ENCODE measurements at places on chromosomes 3 and 15. TPM values are rescaled to one million over a fixed set of nuclear protein-coding genes. Genes with fewer than 3 reads are reported as not detected.

GRCh38 chr3:133464573-133464972 lies 64.7 kb downstream of the BFSP2 start:
- H3K4me3 ChIP-seq = no peak overlapping the region
- no peak overlapping the region for H3K27ac ChIP-seq
- peaks cover 43% of the 10 kb centered on the region for H3K4me1 ChIP-seq
- DNase-seq = no peak
- H3K36me3 ChIP-seq = no peaks in the 10 kb centered on the region

GRCh38 chr3:152835601-152836102 lies 721 bp downstream of the P2RY1 start:
- H3K36me3 ChIP-seq = no peaks in the 10 kb centered on the region
- H3K27ac ChIP-seq = no peak overlapping the region
- no peak for DNase-seq

DNA sequence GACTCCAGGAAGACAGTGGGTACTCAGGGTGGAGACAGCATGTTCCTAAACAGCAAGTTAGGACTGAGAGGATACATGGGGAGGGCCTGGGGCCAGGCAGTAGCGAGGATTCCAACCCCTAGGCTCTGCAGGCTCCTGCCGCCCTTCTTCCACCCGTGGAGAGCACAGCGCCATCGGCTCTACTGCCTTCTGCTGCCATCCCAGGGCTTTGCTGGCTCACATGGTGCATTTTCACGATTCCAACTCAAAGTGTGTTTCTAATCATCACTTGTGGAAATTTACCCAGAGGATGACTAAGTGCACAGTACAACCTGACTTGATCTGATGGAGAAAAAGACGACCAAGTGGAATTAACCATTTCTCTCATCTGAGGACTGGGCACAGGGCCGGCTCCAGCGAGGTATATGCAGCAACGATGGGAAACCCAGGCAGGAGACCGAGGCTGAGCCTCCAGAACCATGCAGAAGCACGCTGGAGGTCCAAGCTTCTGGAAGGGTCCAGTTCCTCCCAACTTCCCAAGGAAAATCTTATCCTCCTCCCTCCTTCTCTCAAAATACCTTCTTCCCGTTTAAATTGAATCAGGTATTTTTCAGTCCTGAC lies 104.6 kb downstream of the LRIG1 start:
- no peaks in the 10 kb centered on the region for H3K4me1 ChIP-seq
- no peak overlapping the region for H3K4me3 ChIP-seq
- no peak overlapping the region for H3K27ac ChIP-seq
- no peaks in the 10 kb centered on the region for H3K36me3 ChIP-seq
- DNase-seq = no peak
- H3K27me3 ChIP-seq = no peaks in the 10 kb centered on the region

DNA sequence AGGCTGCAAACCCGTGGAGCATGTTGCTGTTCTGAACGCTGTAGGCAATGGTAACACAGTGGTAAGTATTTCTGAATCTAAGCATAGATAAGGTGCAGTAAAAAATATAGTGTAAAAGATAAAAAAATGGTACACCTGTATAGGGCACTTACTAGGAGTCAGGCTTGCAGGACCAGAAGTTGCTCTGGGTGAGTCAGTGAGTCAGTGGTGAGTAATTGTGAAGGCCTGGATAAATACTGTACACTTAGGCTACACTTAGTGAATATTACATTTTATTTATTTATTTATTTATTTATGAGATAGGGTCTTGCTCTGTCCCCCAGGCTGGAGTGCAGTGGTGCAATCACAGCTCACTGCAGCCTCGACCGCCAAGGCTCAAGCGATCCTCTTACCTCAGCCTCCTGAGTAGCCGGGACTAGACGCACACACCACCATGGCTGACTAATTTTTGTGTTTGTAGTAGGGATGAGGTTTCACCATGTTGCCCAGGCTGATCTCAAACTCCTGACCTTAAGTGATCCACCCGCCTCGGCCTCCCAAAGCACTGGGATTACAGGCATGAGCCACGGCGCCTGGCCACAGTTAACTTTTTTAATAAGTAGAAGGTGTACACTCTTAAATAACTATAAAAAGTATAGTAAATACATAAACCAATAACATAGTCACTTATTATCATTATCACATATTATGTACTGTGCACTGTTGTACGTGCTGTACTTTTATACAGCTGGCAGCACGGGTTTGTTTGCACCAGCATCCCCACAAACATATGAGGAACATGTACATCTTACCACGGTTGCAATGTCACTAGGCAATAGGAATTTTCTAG lies 155.1 kb downstream of the IGF1R start:
- no peaks in the 10 kb centered on the region for H3K27me3 ChIP-seq
- H3K27ac ChIP-seq = peak overlapping the region; percentile 52
- H3K36me3 ChIP-seq = no peaks in the 10 kb centered on the region
- H3K4me3 ChIP-seq = no peak overlapping the region

GRCh38 chr3:171173736-171174135 lies 147.2 kb upstream of the SLC2A2 start:
- H3K4me3 ChIP-seq = no peak overlapping the region
- peaks cover 3% of the 10 kb centered on the region for H3K4me1 ChIP-seq
- no peaks in the 10 kb centered on the region for H3K27me3 ChIP-seq
- no peak for DNase-seq
- H3K36me3 ChIP-seq = peaks cover 13% of the 10 kb centered on the region

GRCh38 chr3:11982341-11982941 lies 21.7 kb upstream of the SYN2 start:
- H3K4me1 ChIP-seq = no peaks in the 10 kb centered on the region
- peaks cover 86% of the 10 kb centered on the region for H3K27me3 ChIP-seq
- no peak overlapping the region for H3K27ac ChIP-seq
- no peak overlapping the region for H3K4me3 ChIP-seq

DNA sequence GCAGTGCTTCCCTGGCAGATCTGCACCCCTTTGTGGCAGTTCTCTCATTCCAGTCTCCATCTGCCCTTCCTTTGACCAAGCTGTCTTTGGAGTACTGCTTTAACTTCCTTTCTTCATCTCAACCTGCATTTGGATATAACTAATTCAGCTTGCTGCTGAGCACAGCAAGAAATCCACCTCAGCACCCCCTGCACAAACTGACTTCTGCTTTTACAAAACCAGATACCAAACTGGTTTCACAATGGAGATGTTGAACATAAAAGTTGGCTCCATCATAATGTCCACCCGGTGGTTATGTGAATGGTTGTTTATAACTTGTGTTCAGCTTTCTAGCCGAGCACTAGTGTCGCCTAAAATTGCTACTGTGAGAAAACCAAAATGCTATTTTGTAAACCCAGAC lies 341.1 kb upstream of the SEMA6D start:
- no peaks in the 10 kb centered on the region for H3K36me3 ChIP-seq
- no peaks in the 10 kb centered on the region for H3K27me3 ChIP-seq
- no peaks in the 10 kb centered on the region for H3K4me1 ChIP-seq
- no peak for DNase-seq
- H3K4me3 ChIP-seq = no peak overlapping the region

DNA sequence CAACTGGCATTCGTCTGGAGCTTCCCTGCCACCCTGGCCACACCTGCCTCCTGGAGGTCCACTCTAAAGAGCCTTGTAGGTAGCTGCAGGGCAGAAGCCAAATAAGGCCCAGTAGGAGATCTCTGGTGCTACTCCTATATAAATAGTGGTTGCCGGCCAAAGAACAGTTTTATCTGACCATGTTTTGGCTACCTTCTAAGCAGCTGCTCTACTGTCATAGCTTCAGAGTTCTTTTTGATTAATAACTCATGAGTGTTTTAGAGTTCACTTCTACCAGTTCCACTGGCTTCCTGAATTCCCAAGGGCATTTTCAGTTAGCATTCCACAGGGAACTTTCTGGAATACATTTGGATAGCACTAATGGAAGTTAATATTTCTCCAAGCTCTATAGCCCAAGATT lies 154.6 kb downstream of the B3GALNT1 start:
- no peaks in the 10 kb centered on the region for H3K4me1 ChIP-seq
- H3K27me3 ChIP-seq = no peaks in the 10 kb centered on the region
- no peak for DNase-seq
- no peak overlapping the region for H3K27ac ChIP-seq

- no peaks in the 10 kb centered on the region for H3K27me3 ChIP-seq
- peak; percentile 57 for DNase-seq
- no peaks in the 10 kb centered on the region for H3K36me3 ChIP-seq
Measured at GRCh38 chr3:135992072-135992471, 26.5 kb downstream of the PPP2R3A start.

DNA sequence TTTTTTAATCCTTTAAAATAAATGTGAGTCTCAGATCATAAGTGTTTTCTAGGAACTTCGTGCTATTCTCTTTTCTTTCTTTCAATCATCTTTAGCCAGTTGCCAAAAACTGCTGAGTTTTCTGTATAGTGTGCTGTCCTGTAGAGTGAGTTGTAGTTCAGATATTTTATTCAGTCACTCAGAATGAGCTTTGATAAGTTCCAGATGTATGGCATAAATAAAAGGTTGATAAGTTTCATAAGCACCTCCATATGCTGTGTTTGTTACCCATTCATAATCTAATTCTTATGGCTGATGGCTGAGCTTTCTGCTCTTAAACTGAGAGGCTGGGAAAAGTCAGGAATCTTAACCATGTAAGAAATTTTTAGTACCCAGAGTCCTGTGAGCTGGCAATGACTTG lies 59.3 kb upstream of the COL6A6 start:
- H3K27me3 ChIP-seq = peaks cover 7% of the 10 kb centered on the region
- no peak overlapping the region for H3K4me3 ChIP-seq
- DNase-seq = no peak

GRCh38 chr3:66037330-66037985 lies 1.3 kb downstream of the MAGI1 start:
- H3K4me3 ChIP-seq = peak overlapping the region; percentile 82
- no peaks in the 10 kb centered on the region for H3K27me3 ChIP-seq
- peak overlapping the region; percentile 77 for H3K27ac ChIP-seq
- H3K4me1 ChIP-seq = peaks cover 28% of the 10 kb centered on the region

GRCh38 chr3:126519506-126520455 lies 2.2 kb upstream of the UROC1 start:
- no peak overlapping the region for H3K27ac ChIP-seq
- no peaks in the 10 kb centered on the region for H3K4me1 ChIP-seq
- H3K36me3 ChIP-seq = no peaks in the 10 kb centered on the region
- no peak for DNase-seq

DNA sequence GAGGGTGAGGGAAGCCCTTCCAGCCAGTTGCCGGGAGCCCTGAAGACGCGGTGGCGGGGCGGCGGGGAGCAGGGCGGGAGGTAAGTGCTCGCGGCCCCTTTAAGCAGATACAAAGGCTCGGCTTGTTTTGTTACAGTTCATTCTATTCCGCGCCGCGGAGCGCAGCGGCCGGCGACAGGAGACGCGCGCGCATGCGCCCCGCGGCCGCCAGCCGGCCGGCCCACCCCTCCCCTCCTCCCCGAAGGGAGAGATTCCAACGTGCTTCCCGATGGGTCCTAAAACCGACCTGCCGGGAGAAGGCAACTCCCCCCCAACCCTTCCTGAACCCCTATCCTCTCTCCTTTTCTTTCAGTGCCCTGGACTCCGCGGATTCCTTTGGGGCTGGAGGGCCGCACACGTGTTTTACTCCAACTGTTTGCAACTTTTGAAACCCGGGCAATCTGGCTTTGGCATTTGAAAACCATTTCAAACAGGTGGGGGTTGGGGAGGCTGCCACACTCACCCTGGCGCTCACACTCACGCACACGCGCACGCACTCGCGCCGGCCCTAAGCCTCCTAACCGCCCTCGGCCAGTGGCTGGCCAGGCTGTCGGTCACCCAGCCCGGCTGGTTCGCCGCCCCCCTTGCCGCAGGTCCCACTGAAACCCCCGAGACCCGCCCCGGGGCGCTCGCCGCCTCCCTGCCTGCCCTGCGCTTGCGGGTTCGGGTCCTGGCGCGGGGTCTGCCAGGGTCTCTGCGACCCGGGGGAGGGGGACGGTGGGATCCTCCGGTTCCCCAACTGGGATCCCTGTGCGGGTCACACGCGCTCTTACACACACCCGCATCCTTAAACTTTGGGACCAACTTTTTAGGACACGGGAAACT lies at the start of gene MAGI1:
TSS of gene MAGI1 (minus strand) at position 193 of the 864 bp plus-strand sequence. CDS start 610 bp downstream, outside the sequence.
- H3K4me3 ChIP-seq = peak within 1 kb of the TSS; percentile 82
- no peaks in the 10 kb centered on the region for H3K36me3 ChIP-seq
- H3K27me3 ChIP-seq = no peaks in the 10 kb centered on the region
- DNase-seq = peak; percentile 75

- H3K36me3 ChIP-seq = no peaks in the 10 kb centered on the region
- DNase-seq = peak; percentile 48
- H3K27me3 ChIP-seq = no peaks in the 10 kb centered on the region
- H3K4me3 ChIP-seq = peak overlapping the region; percentile 73
- no peak overlapping the region for H3K27ac ChIP-seq
- peaks cover 27% of the 10 kb centered on the region for H3K4me1 ChIP-seq
Measured at GRCh38 chr3:98733053-98733811, 29.9 kb upstream of the ST3GAL6 start.

DNA sequence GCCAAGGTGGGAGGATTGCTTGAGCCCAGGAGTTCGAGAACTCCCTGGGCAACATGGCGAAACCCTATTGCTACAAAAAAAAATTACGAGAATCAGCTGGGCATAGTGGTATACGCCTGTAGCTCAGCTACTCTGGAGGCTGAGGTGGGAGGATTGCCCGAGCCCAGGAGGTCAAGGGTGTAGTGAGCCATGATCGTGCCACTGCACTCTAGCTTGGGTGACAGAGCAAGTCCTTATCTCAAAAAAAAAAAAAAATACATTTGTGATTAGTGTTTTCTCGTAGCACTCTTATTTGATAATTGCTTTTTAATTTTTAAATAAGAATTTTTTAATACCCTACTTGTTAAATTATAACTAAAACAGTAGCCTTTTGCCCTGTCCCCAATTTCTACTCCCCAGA lies 18.4 kb downstream of the IREB2 start:
- H3K27ac ChIP-seq = no peak overlapping the region
- H3K4me3 ChIP-seq = no peak overlapping the region
- H3K36me3 ChIP-seq = 0 out of 2 replicates have a peak, but pooled peaks cover 6% of the 10 kb centered on the region
- H3K27me3 ChIP-seq = no peaks in the 10 kb centered on the region

DNA sequence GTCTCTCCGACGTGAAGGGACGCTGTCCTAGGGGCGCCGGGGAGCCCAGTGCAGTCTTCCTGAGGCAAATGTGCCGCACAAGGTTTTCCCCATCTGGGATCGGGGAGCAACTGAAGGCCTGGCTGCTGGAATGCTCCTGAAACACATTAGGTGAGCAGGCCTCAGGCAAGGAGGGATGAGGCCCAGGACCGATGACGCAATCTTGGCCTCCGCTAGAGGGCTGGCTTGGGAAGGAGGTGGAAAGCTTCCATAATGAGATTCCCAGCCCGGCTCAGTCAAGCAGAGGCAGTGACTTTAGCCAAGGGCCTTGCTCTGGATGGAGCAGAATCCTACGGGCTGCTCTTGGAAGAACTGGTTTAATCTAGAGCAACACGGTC lies 50.8 kb downstream of the CPN2 start:
- DNase-seq = no peak
- H3K4me3 ChIP-seq = no peak overlapping the region
- peaks cover 31% of the 10 kb centered on the region for H3K4me1 ChIP-seq
- H3K36me3 ChIP-seq = no peaks in the 10 kb centered on the region

GRCh38 chr15:58921267-58921790 lies 12.2 kb downstream of the SLTM start:
- no peaks in the 10 kb centered on the region for H3K4me1 ChIP-seq
- no peak for DNase-seq
- H3K27ac ChIP-seq = no peak overlapping the region
- H3K4me3 ChIP-seq = no peak overlapping the region
- peaks cover 16% of the 10 kb centered on the region for H3K36me3 ChIP-seq

ANKRD34C gene
- total RNA-seq = not detected

CEP70 gene
- 50.5 TPM for total RNA-seq

CAMP gene
- not detected for total RNA-seq

TIMP4 gene
- total RNA-seq = 19.0 TPM

ZIC4 gene
- not detected for total RNA-seq

ADAMTS7 gene
- total RNA-seq = 1.3 TPM

RAD18 gene
- 29.1 TPM for total RNA-seq

ISL2 gene
- 0.24 TPM for total RNA-seq

SLC2A2 gene
- not detected for total RNA-seq

CEP19 gene
- 3.4 TPM for total RNA-seq

All from PC-9 (cell line).